ENCODE measurements at places on chromosomes 12 and 14.

DNA sequence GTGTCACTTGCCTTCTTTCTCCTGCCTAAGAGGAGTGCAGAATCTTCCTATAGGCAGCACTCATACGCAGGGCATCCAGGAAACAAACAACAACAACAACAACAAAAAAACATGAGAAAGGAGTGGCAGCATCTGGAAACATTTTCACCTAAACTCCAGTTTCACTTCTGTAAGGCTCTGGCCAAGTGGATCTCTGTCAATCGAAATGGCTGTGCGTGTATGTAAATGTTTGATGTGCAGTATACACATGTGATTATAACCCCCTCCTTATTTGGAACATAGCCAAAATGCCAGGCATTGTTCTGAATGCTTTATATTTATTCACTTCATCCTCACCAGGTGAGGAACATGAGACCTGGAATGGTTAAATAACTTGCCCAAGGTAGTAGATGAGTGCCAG lies 76.8 kb downstream of the COX16 start:
- no peak for DNase-seq

DNA sequence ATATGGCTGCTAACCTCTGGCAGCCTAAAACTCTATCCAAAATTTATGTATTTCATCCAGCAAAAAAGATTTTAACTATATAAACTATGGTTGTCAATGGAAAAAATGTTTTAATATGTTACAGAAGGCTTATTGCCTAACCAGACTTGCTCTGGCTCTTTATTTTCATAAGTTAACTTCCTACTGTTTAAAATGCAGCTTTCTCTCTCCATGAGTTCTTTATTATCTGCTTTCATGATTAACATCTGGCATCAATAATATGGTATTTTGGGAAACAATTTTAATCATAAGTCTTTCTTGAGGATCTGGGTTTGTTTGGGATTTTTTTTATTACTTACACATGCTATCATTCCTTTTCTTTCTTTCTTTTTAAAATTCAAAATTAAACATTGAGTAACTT lies 20.5 kb downstream of the KERA start:
- DNase-seq = no peak

- DNase-seq = no peak
These were observed 58.8 kb downstream of the RTN1 start for GRCh38 chr14:59811815-59812214.

DNA sequence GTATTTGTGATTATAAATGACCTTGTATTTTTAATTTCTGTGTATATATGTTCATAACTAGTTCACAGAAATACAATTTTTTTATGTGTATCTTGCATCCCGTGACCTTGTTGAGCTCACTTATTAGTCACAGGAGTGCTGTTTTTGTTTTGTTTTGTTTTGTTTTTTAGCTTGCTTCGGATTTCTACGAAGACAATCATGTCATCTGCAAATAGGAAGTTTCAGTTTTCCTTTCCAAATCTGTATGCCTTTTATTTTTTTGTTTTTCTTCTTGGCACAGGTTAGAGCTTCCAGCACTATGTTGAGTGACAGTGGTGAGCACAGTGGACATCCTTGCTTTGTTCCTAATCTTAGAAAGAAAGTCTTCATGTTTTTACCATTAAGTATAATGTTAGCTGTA lies 229.2 kb upstream of the GARIN6 start:
- no peak for DNase-seq

DNA sequence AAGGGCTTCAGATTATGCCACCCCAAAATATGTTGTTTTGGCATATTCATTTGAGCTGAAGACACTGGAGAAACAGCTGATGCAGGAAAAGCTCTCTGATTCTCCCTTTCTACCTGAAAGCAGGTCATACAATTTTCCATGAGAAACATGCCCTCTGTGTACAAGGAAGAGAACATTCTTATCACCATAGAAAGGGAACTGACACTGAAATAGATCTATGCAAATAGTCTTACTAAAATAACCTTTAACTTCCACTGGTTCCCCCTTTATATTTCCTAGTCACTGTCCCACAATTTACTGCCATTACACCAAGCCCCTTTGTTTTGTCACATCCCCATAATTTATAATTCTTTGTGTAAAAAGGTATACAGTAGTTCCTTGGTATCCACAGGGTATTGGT lies 9.6 kb upstream of the PHC1 start:
- no peak for DNase-seq

GRCh38 chr14:101445278-101445677 lies 116.0 kb upstream of the DIO3 start:
- DNase-seq = no peak

DNA sequence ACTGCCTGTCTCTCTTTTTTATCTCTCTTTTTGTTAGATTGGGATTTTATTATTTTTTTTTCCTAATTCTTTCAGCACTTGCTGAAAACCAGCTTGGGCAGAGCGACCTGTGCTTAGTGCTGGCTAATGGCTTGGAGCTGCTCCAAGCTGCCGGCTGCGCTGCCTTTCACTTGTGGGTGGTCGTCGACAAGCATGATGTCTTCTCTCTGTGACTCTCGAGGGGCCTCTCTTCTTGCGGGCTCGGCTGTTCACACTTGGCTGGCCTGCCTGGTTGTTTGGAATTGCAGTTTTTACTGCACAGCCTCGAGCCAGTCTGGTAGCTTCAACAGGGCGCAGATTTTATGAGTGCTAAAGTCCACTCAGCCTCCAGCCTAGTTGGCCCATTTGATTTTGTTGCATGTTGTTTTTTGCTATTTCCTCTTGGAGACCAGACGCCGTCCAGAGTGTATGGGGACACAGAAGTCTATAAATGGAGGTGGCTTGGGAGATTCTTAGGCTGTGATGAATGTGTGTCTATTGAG lies 18.6 kb downstream of the TPCN1 start:
- DNase-seq = no peak

- no peak for DNase-seq
These were observed 354.9 kb downstream of the TMEM121 start for GRCh38 chr14:105881021-105881930.

- DNase-seq = no peak
These were observed 234.8 kb upstream of the PRICKLE1 start for GRCh38 chr12:42824327-42824726.

- no peak for DNase-seq
These were observed 274.7 kb downstream of the ZFP36L1 start for GRCh38 chr14:68518166-68518565.

- DNase-seq = no peak
These were observed 2.2 kb downstream of the SSTR1 start for GRCh38 chr14:38209572-38210557.

- no peak for DNase-seq
These were observed 34.3 kb downstream of the KLHDC1 start for GRCh38 chr14:49727171-49727570.

GRCh38 chr14:60514378-60514740 lies 5.4 kb downstream of the SIX6 start:
- DNase-seq = no peak

- DNase-seq = no peak
These were observed 11.9 kb upstream of the SH2B3 start for GRCh38 chr12:111393700-111394300.

GRCh38 chr12:76866726-76867125 lies 12.1 kb downstream of the CSRP2 start:
- DNase-seq = peak; percentile 34

GRCh38 chr12:102682366-102683289 lies 202.3 kb upstream of the IGF1 start:
- no peak for DNase-seq

DNA sequence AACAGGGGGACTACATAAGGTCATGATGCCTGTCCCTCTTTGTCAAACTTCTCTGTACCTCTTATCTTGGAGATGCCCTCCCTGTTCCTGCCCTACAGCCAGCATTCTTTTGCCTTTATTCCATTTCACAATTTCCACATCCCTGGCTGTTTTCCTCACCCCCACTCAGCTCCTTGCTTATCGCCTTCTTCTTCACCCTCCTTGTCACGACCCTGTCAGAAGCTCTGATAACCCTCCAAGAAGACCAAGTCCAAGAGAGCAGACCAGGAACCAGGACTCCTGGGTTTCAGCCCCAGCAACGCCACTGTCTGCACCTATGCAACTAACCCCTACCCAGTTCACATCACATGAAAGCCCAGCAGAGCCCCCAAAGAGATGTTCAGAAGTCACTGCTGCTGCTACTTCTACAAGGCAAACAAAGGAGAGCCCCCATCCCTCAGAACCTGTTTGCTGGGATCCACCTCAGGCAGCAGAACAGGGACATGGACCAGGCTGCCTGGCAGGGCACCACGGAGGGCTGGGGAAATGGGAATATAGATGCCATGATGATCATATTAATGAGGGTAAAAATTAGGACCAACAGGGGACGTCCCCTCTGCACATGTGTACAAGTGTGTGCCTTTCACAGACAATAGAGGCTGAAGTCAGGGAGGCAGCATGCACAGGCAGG lies 92.8 kb downstream of the SINHCAF start:
- DNase-seq = no peak

GRCh38 chr12:60259225-60259624 lies 663.4 kb downstream of the SLC16A7 start:
- no peak for DNase-seq

GRCh38 chr12:126617312-126617711 lies 1552.1 kb downstream of the AACS start:
- DNase-seq = no peak

GRCh38 chr12:110458756-110459155 lies 8.6 kb upstream of the ARPC3 start:
- no peak for DNase-seq

DNA sequence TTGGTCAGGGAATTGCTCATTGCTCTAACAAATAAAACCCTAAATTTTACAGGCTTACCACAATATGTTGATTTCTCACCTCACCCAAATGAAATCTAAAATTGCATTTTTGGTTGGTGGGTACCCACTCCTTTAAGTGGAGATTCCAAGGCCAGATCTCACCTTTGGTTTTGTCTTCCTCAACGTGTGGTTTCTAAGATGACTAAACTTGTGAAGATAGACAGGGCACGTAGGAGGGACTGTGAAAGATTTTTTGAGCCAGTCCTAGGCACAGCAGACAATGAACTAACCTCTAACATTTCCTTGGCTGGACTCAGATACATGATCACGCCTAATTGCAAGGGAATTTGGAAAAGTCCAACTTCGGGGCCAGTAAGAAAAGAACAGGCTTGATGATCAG lies 1003.9 kb downstream of the FLRT2 start:
- DNase-seq = no peak

GRCh38 chr12:109738878-109739665 lies 25.4 kb downstream of the FAM222A start:
- no peak for DNase-seq

- no peak for DNase-seq
These were observed 284.3 kb downstream of the FUT8 start for GRCh38 chr14:65696801-65697200.

- no peak for DNase-seq
These were observed 253.7 kb downstream of the SNAPC1 start for GRCh38 chr14:62015945-62016344.

DNA sequence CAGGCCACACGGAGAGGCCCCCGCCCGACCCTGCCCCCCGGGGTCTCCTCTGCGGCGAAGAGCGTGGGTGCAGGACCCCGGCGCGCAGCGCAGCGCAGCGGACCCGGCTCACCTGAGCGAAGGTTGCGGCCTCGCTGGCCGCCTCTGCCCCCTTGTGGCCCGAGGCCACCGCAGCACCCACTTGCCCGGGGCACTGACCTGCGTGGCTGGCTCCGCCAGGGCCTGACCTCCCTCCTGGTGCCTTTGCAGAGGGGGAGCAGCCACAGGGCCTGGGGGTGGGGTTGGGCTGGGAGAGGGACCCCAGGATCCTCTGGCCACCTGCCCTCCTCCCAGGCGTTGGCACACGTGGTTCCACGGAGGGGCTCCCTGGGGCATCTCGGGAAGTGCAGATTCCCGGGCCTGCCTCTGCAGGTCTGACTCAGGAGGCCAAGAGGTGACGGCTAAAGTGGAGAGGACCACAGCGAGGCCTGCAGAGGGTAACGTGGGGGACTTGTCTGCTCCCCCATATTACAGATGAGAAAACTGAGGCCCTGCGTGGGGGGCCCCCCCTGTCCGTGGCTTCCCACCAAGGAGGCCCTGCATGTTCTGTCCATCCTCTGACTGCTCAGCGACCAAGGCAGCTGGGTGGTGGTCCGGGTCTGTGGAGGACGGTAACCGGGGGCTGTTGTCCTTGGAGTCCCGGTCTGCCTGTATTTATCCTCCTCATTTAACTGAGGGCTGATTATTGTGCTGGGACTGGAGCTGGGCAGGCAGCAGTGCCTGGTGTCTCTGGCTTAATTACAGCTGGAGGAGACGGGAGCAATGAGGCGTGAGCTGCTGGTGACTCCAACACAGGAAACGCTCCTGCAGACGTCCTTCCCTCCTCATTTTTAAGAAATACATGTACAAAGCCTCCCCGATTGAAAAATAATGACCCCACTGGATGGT lies 67.9 kb upstream of the BEGAIN start:
- no peak for DNase-seq

Measured in GDM1 (cell line).